ENCODE measurements at places on chromosomes 11 and 22.
A peak's percentile ranks its signal among the peaks of the same experiment; 100 is the strongest.

DNA sequence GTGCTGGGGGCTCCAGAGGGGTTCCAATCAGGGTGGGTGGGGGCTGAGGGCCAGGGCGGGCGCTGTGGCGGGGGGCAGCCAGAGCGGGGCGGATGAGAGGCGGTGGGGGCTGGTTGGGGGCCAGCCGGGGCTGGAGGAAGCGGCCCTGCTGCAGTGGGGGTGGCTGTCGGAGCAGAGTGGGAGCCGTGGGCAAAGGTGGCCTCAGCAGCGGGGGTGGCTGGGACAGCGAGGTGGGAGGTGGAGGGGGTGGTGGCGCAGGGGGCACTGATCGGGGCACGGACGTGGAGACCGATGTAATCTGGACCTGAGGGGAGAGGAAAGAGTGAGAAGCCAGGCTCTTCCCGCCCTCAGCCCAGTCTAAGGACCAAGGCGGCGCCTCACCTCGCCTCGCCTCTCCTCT is 5.1 kb downstream of the RCOR2 start:
- no peak for DNase-seq

DNA sequence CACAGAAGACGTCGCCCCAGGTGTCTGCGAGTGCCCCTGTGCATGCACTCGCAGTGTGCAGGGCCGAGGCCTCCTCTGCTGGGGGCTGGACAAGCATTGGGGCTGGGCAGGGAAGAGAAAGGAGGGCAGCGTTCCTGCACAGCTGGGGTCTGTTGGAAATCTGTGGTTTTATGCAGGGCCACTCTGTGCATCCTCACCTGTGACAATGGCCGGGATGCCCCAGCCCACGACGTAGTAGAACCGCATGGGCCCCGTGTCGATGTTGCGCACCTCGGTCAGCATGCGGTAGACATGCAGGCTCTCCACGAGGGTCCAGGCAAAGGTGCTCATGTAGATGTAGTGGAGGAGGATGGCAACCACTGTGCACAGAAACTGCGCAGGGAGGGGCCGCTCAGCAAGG is 37.2 kb downstream of the TRMU start:
- DNase-seq: no peak

GRCh38 chr11:106463154-106463553 is 385.7 kb downstream of the AASDHPPT start:
- no peak for DNase-seq

DNA sequence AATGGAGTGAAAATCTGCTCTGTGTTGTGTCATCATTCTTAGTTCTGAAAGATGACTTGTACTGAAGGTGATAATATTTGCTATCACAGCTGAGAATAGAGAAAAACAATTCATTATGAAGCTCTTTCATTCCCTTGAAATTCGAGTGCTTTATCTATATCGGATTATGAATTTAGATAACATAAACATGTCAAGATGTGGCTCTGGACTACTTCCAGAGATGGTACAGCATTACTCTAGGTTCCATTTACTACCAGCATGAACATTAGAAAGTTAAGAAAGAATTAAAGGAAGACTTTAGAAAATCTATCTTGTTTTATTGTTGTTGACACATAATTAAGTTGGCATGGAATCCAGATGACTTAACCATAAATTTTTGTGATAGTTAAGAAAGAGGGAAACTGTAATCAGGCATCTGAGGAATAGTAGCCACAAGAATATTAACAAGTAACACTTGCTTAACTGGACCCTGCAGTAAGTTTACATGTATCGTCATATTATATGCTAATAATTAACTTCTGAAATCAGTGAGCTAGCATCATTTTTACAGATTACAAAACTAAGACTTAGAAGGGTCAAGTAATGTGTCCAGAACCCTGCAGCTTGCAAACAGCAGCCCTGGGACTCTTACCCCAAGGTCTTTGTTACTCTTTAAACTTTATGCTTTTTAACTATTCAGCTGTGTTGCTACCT is 182.6 kb downstream of the DDX10 start:
- no peak for DNase-seq

DNA sequence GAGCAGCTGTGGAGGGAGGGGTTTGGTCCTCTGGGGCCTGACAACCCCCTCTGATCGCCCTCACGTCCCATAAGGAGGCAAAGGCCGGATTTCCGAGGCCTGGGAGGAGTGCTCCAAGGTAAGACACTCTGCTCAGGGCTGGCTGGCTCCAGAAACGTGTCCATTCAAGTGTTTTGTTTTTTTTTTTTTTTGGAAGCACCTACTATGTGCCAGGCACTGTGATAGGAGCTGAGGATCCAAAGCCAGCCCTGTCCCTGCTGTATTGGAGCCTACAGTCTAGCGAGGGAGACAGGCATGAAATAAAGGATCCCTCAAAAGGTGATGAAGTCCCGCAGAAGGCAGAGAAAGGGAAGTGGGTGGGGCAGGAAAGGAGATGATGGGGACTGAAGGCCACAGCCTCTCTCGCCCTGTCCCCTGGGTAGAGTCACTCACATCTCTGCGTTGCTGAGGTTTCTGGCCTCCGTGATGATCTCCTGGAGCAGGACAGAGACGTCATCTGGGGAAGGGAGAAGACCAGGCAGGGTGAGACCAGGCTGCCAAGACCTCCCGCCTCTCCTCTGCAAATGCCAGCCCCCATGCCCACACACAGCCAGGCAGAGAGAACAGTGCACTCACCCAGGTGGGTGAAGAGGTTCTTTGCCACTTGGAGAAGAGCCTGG is 89.2 kb downstream of the PDE2A start:
- no peak for DNase-seq

GRCh38 chr22:37681556-37682049 is 4.5 kb upstream of the NOL12 start:
- peak; percentile 81 for DNase-seq

- no peak for DNase-seq
These were observed 174.4 kb downstream of the SWAP70 start for GRCh38 chr11:9838229-9838628.

- DNase-seq: no peak
These were observed 51.5 kb downstream of the LHFPL7 start for GRCh38 chr22:24894998-24895397.

GRCh38 chr22:42613872-42614301 is 796 bp downstream of the POLDIP3 start:
- DNase-seq: no peak

DNA sequence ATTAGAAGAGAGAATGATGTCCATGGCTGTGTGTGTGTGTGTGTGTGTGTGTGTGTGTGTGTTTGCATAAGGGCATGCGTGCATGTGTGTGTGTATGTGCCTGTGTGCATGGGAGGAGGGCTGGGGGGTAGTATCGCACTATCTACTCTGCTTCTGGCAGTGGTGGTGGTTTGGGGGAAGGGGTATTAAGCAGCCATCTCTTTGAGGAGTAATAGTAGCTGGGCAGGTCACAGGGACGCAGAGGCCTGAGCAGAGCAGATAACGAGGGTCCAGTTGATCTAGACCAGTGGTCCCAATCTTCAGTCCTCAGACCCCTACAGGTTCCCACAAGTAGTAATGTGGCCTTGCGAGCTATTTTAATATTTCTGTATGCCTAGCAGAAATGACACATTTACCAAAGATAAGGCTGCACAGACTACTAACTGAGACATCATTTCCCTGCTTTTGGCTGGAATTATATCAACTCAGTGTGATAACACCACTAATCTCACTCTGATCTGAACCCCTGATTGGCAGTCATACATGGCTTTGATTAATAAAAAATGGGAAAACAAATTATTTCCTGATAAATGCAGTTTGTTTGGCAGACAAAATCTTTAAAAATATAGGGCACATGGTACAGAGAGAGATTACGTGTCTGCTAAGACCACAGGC is 354.3 kb downstream of the BUD13 start:
- DNase-seq: no peak
